ENCODE measurements at places on chromosomes 2 and 18.

DNA sequence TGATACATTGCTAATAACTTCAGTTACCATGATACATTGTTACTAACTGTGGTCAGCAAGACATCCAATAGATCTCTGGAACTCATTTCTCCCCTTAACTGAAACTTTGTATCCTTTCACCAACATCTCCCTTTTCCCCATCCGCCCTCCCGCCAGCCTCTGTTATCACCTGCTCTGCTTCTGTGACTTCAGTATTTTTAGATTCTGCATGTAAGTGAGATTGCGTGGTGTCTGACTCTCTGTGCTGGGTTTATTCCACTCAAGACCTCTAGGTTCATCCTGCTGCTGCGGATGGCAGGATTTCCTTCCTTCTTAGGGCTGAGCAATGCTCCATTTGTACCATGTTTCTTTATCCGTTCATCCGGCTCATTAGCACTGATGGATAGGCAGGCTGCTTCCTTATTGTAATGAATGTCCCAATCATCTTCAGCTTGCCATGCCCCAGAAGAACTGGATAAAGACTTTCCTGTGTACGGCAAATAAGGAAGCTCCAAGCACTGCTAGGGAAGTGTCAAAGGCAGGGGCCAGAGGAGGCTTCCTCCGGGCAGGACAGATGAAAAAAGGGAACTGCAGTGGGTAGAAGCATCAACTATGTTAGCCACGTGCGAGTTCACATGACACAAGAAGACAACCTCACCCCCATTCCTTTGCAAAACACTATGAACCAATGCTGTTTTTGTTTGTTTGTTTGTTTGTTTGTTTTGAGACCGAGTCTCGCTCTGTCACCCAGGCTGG lies 113.4 kb downstream of the EIPR1 start:
- DNase-seq, result no peak

- no peak for DNase-seq
These were observed 171.6 kb downstream of the DIS3L2 start for GRCh38 chr2:232133078-232133477.

DNA sequence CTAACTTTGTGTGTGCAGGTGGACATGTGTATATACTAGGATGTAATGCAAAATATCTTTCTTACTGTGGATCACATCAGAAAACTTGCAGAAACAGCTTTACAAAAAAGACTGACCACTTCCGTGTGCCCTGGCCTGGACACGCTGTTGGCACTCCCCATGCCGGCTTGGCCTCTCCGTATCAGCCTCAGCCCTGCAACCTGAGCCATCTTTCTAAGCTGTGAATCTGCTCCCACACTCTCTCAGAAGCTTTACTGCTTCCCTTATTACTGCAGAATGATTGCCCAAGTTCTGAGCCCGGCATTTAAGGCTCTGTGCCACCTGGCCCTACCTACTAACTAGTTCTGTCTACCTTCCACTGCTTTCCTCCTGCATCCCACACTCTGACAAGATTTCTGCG lies 37.8 kb downstream of the MYO7B start:
- no peak for DNase-seq

GRCh38 chr18:54776282-54776977 lies 51.8 kb upstream of the RAB27B start:
- no peak for DNase-seq

DNA sequence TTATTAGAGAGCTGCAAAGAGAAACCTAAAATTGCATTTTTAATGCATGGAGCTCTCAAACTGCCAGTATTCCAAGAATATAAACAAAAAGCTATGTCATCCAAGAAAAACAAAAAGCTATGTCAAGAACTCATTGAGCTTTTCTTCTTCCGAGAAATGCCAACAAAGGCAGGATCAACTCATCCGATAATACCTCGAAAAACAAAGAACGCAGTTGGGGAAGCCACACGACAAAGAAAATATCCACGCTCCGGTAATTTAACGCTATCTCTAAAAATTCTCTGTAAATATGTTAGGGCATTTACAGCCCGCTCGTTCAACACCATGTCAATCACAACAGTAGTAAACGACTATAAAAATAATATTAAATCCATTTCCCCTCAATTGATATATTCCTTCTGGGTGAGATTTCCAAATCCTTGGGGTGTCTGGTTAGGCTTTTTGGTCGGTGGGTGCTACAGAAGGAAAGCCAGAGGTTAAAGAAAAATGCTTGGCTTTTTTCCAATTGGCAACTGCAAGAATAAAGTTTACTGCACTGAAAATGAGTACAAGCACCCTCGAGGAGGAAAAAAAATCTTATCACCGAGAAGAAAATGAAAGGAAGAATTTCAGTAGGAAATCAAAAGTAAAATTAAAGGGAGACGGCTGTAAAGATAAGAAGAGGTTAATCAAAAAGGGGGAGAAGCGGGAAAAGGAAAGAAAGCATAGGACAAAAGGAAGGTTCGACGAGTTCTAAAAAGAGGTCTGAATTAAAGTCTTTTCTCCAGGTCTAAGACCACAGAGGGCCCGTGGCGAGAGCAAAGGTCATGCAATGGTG lies 856 bp downstream of the TIA1 start:
- DNase-seq, result no peak

- DNase-seq, result no peak
These were observed 52.9 kb upstream of the NABP1 start for GRCh38 chr2:191625016-191625415.

DNA sequence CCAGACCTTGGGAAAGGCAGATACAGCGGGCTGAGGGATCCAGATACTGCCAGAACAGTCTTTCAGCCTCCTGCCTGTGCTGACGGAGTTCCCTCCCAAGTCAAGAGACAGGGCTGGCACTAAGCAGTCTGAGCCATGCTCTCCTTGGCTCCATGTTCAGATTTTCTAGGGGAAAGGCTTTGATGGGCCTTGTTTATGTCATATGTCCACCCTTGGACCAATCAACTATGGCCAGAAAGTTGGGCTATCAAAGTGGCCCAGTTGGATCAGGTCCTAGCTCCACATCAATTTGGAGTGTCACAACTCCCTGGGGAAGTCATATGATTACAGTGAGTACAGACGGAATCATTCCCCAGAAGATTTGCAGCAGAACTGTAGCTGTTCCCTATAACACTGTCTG lies 152.0 kb downstream of the GREB1L start:
- DNase-seq, result no peak

DNA sequence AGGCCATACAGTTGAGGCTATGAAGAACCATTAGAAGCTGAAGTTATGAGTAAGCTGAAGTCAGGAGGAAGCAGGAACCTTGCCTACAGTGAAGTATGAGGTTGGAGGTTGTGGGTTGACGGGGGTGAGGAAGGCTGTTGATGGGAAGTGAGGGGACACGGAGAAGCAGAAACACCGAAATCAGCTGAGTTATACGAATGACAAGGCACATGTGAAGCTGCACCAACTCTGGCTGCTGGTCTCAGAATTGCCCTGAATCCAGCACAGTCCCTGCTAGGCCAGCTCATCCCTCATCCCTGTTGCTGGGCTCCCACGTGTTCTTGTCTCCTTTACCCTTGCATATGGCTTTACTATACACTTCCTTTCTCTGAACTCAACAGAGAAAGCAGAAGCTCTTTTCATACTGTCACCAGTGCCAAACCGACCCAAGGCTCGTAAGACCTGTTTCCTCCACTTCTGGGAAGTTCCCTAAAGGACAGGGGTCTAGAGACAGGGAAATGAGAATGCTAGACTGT lies 9.2 kb upstream of the TMEM247 start:
- no peak for DNase-seq

DNA sequence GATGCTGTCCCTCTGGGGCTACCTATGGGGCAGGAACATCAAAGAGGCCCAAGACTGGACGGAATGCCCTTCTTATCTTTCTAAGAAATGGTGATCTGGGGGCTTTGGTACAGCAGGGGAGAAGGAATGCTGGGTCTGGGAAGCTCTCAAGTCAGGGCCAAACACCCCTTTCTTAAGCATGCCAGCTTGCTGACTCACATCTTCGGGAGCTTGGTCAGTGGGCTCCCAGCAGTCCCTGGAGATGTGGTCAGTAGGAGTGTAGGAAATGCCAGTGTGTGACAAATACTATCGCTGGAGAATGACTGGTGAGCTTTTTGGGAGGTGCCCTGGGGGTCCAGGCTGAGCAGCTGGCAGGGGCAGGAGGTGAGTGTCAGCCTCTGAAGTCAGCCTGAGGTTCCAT lies 105.0 kb upstream of the CDC42EP3 start:
- DNase-seq, result no peak

- no peak for DNase-seq
These were observed 12.4 kb upstream of the XPO1 start for GRCh38 chr2:61550375-61551209.

GRCh38 chr2:219470429-219470828 lies 28.3 kb upstream of the GMPPA start:
- no peak for DNase-seq

DNA sequence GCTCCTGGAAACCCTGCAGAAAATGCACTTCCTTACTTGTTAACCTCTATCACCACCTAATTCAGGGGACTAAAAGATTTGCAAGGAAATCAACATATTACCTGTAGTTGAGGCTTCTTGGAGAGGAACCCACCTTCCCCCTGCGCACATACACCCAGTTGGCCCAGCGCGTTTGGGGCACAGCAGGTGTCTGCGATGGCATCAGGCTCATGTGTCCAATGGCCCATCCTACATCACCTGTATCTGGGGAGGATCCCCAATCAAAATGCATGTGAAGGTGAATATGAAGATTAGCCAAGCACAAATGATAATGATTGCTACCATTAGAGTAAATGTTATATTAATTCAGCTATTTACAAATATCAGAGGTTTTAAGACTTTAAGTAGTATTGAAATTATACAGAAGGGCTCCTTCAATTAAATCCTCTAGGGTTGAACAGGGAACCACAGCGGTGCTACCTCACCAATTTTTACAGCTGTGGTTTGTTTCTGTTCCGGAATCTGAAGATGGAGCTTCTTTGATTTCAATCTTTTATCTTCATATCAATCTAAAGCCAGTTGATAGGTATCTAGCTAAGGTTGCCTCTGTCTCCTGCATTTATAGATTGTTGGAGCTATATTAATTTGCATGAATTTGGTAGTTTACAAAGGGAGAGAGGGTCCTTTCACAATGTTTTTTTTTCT lies 486.0 kb downstream of the RNF144A start:
- no peak for DNase-seq

DNA sequence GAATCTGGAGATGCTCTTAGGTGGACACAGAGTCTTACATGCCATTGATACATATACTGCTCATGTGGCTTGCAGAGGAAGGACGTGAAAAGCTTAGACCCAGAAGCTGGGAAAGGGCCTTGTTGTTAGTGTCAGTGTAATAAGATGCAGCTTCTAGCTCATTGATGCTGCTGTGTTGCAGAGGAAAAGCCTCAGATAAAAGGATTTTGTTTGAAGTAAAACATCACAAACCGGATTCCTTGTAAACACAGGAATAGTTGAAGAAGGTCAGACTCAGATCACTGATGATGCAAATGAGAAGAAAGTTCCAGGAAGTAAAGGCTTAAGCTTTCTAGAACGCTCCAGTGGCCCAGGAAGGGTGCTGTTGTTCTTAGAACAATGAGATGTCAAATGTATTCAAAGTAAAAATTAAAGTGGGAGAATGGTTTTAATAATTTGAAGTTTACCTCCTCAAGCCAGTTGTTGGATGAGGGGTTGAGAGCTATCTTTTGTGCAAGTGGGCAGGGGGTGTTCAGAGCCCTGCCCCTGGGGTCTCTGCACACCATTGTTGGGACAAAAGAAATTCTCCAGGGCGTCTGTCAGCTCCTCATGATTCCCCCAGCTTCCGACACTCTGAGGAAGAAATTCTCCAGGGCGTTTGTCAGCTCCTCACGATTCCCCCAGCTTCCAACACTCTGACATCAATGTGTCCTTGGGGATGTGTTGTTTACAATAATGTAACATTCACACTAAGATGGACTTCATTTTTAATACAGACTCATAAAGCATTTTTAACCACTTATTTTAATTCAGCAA lies 61.3 kb upstream of the CHMP1B start:
- no peak for DNase-seq

GRCh38 chr18:56207989-56208388 lies 430.4 kb downstream of the TXNL1 start:
- DNase-seq, result no peak

DNA sequence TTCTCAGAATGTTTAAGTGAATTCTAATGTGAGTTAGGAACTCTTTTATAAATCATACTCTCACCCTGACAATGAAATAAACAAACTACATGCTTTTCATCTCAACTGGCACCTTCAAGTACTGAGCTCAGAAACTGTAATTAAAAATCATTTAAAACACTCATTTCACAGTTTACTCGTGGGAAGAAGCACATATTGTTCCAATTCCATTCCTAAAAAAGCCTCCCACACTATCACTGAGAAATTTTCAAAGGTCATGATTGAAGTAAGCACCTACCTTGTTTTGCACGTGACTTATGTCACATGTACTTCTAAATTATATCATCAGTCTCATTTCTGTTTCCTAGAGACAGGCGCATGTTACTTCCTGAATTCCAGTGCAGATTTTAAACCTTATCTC lies 678.1 kb upstream of the SLC8A1 start:
- no peak for DNase-seq

- DNase-seq, result no peak
These were observed 40.5 kb downstream of the CAVIN2 start for GRCh38 chr2:191806396-191806795.

DNA sequence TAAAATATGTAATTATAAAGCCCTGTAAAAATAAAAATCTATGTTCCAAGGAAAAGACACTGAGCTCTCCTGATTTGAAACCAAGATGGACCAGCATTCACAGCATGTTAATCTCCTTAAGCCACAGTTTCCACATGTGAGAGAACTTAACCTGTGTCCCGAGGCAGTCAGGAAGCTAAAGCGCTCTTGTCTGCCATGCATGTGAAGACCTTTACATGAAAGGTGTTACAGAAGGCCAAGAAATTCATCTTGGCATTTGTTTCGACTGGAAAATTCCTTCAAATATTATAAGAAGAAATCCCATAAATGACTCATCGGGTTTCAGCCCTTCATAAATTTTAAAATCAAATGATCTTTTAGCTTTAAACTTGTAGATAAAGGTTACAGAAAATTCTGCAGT lies 328.6 kb downstream of the CDH2 start:
- DNase-seq, result no peak

- DNase-seq, result no peak
These were observed 61.3 kb upstream of the TXNDC2 start for GRCh38 chr18:9824474-9824832.

DNA sequence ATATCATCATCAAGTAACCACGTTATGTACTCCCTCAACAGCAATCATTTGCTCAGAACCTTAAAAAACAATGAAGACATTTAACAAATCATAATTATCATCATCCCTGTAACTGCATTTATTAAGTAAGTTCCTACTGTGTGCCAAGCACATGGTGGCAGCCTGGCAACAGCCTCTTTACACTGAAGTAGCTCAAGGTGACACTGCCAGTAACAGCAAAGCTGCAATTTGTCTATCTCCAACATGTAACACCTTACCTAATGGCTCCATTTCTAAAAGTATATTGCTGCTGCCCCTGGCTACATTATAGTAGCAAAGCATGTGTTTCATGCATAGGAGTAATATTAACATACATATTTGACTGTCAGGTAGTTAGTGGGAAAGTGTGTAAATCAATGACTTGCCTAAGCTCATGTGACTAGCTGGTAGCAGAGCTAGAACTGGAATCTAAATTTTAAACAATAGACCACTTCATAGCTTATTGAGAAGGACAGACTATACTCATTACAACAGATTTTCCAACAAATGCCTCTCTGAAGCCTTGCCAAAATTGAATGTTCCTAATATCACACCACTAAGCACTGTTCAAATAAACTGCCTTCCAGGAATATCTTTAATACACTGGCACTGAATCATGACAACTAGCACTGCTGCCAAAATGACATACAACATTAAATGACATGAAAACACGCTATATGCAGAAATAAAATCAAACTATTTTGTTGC lies 86.7 kb downstream of the L3MBTL4 start:
- no peak for DNase-seq

All from stimulated activated CD8-positive, alpha-beta memory T cell treated with anti-CD3 and anti-CD28 coated beads, Interleukin-15, amount 100 ng/mL, for 24 hours (primary cell).